ENCODE measurements at places on chromosomes 16 and 17.

DNA sequence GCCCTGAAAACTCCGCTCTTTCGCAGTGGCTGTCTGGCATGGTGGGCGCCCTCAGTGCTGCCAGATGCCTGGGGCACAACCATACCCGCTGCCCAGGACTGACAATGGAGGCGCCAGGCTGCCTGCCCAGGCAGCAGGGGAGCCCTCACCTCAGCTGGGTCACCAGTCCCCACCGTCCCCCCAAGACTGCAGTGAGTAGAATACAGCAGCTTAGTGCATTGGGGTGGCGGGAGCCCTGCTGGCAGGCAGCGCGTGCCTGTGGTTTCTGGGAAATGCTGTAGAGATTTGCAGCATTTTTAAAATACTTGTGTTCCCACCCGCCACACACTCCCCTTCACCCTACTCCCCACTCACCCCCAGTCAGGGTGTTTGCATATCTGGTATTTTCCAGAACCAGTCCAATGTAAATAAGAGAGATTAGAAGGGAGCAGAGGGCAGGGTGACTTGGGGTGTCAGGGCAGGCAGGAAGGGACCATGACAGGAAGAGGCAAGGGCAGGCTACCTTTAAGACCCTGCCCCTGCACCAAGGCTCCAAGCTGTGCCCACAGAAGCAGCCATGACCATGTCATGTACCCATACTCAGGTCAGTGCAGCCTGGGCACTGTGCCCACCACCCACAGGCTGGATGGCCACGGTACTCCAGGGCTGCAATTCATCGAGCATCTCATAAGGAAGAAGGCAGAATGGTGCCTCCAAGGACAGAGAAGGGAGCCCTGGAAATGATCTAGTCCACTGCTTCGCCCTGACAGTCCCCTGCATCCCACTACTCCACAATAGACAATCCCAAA, 21.5 kb downstream of the MYO18A start:
- no peak for DNase-seq

GRCh38 chr17:13702266-13702665, 100.5 kb upstream of the HS3ST3A1 start:
- no peak for DNase-seq

GRCh38 chr16:1426734-1427471, 4.0 kb upstream of the PERCC1 start:
- no peak for DNase-seq

DNA sequence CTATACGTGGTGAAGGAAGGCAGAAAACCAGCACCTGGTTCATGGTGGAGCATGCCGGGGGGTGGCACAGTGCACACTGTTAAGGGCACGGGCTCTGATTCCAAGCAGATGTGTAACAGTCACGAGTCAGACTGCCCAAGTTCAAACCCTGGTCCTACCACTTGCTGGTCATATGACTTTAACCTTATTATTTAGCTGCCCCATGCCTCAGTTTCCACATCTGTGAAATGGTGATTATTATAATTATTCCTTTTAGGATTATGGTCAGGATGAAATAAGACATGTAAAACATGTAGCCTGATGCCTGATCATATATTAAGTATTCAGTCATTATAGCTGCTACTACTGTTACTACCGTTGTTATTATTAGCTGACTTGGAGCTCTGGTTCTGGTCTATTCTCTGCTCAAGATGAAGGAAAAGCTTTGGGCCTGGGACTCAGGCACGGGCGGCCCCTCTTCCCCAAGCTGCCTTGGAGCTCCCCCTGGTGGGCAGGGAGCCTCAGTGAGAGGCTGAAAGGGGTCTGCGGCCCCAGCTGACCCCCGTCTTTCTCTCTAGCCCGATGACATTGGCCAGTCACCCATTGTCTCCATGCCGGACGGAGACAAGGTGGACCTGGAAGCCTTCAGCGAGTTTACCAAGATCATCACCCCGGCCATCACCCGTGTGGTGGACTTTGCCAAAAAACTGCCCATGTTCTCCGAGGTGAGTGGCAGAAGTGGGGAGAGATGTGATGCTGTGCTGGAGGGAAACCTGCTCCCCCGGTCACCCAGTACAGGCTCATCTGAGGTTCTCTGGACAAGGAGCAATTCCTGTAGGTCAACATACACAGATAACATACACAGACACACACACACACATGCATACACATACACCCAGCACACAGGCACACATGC, 14.0 kb downstream of the NR1D1 start:
- DNase-seq, result no peak

GRCh38 chr16:27359051-27359450, 42.9 kb upstream of the IL21R start:
- DNase-seq, result no peak

DNA sequence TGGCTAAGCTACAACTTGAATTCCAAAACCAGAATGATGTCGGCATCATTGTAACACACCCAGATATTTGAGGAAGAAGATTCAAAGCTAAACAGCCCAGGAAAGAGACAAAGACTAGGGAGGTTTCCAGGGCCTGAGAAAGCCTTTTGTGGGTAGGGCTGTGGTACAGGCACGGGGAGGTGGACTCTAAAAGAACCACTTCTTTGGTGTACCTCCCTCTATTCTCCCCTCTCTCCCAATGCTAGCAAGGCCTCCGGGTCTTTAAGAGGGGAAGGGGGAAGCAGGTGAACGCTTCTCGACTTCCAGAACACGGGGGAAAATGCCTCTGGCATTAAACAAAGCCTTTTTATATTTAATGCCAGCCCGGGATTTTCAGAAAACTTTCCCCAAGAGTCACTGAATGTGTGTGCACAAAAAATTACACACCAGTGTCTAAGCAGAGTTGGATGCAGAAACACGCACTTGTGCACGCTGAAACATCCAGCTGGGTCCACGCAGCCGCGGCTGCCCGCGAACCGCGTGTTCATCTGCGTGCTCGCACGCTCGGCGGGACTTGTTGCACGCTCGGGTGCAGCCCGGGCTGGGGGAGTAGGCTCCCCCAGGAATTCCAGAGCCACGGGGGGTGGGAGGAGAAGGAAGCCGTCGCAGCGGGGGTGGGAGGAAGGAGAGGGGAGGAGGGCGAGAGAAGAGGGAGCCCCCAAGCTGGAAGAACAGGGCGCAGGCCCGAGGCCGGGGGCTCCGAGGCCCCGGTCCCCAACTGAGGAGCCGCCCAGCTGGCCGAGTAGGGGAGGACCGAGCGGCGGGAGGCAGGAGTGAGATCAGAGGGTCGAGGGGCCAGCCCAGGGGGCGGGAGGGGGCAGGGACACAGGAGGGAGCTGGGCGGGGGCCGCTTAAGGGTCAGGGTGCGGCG, 20.1 kb upstream of the ZNF423 start:
- DNase-seq, result no peak

GRCh38 chr17:49694847-49695697, 12.7 kb downstream of the SLC35B1 start:
- DNase-seq, result peak; percentile 73

- DNase-seq, result peak; percentile 98
These were observed at the start of gene CDIP1 for GRCh38 chr16:4538350-4539235. CDIP1 (minus strand) TSS chr16:4538773; CDS start chr16:4514130, 24,643 bp downstream.

GRCh38 chr16:56793492-56793891, 63.6 kb downstream of the NUP93 start:
- DNase-seq, result no peak

GRCh38 chr16:89565506-89566372, 5.3 kb downstream of the RPL13 start:
- peak; percentile 62 for DNase-seq

DNA sequence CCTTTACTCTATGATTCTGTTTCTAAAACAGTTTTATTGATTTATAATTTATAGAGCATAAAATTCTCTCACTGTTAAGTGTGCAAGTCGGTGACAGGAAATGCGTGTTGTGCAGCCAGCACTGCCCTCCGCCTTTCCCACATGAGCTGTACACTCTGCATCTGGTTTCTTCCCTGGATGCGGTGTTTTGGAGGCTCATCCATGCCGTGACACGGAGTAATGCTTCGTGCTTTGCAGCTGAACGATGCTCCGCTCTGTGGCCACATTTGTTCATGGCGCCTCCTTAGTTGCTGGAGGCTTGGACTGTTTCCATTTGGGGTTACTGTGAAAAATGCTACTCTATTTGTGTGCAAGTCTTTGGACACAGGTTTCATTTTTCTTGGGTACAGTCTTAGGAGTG, 7.2 kb upstream of the IGFALS start:
- no peak for DNase-seq

DNA sequence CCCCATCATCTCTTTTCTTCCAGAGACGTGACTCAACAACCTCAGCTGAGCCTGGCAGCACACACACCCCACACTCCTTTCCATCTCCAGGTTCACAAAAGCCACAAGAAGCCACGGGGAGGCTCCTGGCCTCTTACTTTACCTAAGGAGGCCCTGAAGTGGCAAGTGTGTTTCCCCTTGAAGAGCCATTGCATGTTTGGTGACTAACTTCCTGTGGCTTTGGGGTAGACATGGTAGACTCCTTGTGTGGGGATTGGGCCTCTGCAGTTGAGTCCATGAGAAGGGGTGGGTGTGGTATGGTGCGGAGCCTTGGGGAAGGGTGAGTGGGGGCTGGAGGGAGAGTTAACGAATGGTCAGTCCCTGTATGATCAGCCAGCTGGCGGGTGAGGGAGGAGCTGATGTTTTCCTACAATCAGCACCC, 24.2 kb downstream of the SAP30BP start:
- peak; percentile 43 for DNase-seq

DNA sequence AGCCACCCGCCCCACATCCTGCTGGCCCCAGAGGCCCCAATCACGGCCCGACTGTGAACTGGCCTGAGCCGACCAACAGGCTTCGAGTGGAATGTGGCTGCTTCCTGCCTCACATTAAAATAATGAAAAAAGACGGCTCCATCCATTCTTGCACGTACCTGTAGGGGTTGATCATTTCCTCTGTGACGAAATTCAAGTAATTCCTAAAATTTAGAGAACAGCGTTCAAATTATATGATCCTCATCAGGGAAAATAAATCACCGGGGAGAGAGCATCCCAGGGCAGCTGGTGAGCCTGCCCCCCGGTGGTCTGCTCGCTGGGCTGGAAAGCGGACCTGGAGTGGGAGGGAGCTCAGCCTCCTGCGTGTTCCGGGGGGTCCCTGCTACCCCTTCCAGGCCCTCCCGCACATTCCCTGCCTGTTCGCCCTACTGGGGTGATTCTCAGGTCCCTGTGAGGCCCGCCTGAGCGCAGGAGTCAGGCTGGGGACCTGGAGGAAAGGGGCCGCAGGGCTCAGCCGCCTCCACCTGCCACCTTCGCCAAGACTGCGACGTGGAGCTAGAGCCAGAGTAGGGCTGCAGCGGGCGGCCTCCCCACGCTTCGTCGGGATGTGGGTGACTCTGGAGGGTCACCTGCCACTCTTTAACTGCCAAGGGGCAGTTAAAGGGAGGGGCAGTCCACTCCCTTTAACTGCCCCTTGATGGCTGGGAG, 28.9 kb downstream of the SLC7A5 start:
- no peak for DNase-seq

DNA sequence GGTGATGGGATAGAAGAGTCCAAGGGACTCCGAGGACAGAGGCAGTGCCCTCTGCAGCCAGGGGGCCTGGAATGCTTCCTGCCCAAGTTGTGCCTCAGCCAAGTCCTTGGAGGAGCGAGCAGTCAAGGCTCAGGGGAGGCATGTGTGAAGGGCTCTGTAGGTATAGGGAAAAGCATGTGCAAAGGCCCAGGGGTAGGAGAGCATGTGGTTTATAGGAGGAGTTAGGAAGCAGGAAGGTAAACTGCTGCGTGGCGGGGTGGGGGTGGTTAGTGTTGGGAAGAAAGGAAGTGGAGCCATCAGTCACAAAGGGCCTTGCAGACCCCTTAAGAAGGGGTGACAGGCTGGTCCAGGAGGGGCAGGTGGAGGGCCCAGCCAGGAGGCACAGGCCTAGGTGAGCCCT, 7.2 kb downstream of the POLR3E start:
- DNase-seq, result no peak

DNA sequence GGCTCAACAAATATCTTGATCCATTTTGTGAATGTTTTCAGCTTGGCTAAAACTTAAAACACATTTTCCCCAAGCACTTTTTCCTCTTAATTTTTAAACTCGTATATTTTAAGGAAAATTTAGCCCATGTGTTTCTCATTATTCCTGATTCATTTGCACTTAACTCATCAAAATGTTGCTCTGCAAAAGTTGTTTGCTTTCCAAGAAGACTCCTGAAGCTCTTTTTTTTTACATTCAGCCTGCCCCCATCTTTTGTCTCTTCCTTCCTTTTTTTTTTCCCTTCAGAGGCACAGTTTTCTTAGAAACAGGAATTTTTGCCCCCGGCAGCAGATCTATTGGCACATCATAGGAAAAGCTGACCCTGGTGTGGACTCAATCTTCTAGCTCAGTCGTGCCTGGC, 155.0 kb upstream of the SALL1 start:
- DNase-seq, result no peak

DNA sequence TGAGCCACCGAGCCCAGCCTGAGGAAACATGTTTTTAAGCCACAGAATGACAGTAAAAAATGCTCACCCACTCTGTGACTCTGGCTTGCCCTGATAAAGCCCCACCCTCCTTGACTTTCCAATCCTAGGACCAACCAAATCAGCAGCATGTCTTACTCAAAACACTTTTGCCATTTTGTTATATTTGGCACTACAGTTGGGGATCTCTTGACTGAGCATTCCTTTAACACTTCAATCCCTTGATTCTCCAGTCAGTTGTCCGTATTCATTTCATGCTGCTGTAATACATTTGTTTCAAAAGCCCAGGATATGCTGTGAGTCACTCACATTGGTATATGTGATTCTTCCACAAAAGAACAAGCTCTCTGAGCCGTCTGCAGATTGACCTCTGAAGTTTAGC, 8.2 kb downstream of the MYH3 start:
- no peak for DNase-seq

DNA sequence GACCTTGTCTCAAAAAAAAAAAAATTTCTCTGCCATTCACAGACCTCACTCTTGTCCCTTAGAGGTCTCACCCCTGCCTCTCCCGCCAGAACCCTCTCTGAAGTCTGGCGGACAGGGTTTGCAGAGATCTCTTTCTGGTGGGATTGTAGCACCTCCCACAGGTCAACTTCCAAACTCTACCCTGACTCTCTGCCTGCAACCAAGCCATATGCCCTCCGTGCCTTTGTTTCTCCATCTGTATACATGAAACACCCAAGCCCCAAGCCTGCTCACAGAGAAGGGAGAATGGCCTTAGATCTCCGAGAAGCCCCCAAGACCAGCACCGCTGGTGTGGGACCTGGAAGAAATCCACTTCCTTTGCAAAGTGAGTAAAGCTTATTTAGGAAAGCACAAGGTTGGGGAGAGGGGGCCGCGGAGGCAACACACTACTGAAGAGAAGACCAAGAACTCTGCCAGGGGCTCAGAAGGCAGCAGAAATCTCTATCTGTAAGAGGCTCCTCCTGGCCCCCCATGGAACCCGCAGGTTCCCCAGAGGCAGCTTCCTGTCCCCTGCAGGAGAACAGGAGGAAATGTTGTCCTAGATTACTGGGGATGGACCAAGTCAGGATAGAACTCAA, 219.9 kb downstream of the C16orf78 start:
- DNase-seq, result no peak

DNA sequence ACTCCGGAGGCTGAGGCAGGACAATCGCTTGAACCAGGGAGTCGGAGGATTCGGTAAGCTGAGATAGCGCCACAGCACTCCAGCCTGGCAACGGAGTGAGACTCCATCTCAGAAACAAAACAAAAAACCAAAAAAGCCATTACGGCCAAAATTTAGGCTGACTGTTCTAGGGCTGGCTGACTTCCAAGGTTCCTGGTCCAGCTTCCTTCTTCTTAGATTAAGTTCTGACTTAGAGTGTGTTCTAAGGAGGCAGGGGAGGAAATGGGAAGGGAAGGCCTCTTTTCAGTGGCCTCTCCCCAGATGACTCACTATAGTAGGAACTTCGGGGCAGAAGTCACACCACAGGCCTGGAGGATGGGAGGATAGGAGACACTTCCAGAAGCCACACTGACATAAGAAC, 27.7 kb upstream of the CLEC18B start:
- DNase-seq, result no peak
